Nucleus accumbens (tissue), 56 donors: ENCODE measurements at places on chromosomes 13 and 19.
A peak's percentile ranks its signal among the peaks of the same experiment; 100 is the strongest.

DNA sequence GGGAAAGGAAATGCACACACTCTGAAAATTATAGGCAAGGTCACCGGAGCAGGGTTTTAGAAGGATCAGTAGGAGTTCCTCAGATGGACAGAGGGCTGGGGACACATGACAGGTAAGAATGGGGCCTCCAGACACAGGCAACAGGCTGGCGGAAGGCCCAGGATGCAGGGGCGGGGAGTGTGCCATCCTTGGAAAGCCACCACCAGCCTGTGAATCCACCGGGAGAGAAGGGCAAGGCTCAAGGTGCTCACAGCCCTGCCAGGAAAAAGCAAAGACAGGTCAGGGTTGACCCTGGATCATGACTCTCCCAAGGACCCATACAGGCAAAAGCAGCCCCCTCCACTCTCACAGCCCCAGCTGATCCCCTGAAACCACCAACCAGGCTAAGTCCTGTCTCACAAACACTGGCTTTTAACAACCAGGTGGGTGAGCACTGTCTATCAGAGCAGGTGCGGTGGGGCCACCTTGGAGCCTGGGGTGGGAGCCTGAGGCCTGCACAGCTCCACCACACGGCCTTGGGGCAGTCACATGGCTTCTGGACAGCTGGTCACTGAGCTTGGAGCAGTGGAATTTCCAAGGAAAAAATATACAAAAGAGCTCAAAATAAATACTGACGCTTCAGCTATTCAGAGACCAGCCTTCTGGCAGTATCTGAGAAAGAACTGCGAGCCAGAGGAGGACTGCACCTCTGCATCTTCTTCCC lies 35.2 kb upstream of the ISYNA1 start:
- no peak for DNase-seq

GRCh38 chr13:91153372-91153771 lies 194.1 kb upstream of the MIR17HG start:
- DNase-seq, result no peak

- DNase-seq, result no peak
Observed at GRCh38 chr13:111476197-111476596, 155.8 kb downstream of the TEX29 start.

DNA sequence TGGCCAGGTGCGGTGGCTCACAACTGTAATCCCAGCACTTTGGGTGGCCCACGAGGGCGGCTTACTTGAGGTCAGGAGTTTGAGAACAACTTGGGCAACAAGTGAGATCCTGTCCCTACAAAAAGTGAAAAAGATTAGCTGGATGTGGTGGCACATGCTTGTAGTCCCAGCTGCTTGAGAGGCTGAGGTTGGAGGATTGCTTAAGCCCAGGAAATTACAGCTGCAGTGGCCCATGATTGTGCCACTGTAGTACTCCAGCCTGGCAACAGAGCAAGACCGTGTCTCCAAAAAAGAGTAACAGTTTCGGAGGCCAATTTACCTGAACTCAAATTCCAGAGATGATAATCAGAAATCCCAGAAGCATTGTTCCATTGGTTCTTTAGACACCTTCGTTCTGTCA lies 4.4 kb downstream of the ZNF473 start:
- no peak for DNase-seq

DNA sequence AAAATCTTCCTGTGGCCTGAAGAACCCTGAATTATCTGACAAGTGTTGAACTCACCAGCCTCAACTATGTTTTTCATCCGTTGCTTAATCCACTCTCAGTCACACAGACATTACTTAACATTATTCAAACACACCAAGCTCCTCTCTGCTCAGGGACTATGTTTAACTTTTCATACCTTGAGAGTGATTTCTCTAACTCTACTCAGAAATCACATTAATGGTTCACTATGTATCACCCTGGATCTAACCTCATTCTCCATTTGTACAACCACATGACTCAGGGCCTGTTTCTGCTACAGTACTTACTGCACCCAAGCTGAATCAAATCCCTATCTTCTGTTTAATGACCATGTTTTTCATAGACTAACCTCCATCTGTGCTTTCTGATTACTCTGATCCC lies 553.7 kb upstream of the PRR20A start:
- DNase-seq, result no peak

DNA sequence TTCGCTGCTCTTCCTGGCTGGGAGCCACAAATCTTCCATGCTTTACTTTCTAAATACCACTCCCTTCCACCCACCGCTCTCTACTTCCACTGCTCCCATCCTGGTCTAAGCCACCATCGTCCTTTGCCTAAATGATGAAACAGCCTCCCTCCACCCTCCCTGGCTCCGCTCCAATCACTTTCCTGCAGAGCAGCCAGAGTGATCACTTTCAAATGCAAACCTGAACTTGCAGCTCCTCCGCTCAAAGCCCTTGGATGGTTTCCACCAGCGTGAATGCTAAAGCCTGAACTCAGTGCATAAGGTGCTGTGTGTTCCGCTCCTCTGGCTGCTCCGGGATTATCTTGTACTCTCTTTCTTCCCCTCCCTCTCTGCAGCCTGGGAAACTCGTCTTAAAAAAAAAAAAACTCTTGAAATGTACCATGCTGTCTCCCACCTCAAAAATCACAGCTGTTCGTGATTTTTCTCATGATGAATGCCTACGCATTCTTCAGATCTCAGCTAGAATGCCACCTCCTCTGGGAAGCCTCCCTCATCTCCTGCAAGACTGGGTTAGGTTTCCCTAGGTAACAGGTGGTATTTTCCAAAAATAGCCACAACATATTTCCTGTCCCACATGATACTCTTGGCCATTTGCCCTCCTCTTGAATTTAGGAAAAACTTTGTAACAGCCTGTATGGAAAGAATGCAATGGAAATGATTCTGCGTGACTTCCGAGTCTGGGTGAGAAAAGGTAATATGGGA lies 3.7 kb upstream of the SIN3B start:
- DNase-seq, result peak; percentile 44

GRCh38 chr19:43642531-43642930 lies 2.9 kb upstream of the CADM4 start:
- no peak for DNase-seq

DNA sequence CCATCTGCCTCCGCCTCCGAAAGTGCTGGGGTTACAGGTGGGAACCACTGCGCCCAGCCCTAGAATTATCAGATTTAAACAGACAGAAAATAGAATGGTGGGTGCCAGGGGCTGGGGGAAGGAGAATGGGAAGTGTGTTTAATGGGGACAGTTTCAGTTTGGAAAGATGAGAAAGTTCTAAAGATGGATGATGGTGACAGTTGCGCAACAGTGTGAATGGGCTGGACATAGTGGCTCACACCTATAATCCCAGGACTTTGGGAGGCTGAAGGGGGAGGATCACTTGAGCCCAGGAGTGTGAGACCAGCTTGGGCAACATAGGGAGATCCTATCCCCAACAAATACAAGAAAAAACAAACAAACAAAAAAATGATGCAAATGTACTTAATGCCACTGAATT lies 15.9 kb downstream of the KANK2 start:
- DNase-seq, result no peak

- peak; percentile 97 for DNase-seq
Observed at GRCh38 chr19:51366389-51367254, 434 bp upstream of the ETFB start.

DNA sequence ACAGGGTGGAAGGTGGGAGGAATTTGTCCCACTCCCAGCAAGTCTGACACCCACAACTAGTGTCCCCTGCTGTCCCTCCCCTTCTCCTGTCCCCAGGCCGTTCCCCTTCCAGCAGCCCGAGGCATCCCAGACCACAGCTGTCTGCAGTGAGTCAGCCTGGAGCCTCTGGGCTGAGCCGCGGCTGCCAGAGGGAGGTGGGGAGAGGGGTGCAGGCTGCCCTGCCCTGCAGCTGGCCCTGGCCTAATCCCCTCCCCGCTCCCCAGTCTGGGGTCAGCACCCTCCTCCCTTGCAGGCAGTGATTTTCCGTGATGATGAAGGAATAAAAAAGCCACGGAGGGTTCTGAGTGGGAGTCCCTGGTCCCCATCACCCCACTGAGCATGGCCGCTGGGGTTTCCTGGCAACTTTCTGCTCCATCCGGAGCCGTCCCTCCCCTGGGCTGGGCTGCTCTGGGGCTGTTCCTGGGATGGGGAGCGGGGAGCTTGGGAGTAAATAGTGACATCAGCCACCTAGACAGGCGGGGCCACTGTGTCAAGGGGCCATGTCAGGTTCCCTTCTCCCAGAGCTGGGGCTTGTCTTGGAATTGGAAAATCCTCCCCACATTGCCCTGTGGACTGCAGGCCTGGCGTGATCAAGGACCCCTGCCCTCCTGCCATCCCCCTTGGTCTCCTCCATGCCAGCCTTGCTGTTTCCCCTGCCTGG lies 16.8 kb downstream of the SPC24 start:
- DNase-seq, result peak; percentile 5

DNA sequence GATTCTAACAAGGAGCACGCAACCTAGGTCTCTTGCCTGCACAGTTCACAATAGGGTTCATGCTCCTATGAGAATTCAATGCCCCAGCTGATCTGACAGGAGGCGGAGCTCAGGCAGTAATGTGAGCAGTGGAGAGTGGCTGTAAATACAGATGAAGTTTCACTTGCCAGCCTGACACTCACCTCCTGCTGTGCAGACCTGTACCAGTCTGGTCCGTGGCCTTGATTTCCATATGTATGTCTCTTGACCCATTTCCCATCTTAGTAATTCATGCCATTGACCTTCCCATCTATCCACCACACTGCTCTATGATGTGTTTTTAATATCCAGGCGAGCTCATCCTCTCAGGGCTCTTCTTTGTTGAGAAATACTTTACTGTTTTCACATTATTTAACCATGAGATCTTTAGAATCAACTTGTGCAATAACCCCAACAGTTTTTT lies 95.2 kb downstream of the LRCH1 start:
- DNase-seq, result no peak

DNA sequence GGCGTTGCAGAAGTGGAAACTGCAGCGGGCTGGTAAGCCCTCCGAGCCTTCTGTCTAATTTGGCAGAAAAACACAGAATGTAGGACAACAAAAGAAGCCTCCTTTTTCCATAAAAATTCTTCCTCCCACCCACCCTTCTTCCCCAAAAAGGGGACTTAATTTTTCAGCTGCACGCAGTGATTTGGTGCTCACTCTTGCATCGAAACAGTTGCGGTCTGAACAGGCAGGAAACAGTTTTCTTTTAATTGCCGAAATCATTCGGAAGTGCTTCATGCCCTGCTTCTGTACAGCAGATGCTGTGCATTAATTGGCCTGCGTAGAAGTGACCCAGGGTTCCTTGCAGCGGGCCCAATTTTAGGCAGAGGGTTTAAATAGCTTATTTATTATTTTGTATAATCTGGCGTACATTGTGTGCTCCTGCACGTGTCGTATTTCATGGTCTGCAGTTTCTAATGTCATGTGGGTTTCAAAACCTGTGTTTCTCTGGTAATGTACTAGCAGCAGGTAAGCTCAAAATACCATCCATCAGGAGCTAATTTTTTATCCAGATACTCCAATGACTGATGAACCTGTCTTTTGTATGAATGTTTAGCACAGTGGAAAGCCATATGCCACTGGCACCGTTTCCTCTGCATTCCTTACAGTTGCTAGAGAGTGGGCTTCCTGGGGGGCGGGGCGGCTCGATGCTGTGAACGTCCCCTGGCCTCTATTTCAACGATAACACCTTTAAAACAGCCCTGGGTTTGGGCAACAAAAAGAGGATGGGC lies 66.6 kb downstream of the GGACT start:
- DNase-seq, result no peak

GRCh38 chr19:17455308-17456123 lies 5.2 kb downstream of the NXNL1 start:
- DNase-seq, result no peak

- DNase-seq, result no peak
Observed at GRCh38 chr13:58187881-58188280, 556.3 kb downstream of the PCDH17 start.
